ENCODE measurements at places on chromosomes 6 and 20.

GRCh38 chr20:35699957-35700624 lies 886 bp downstream of the ROMO1 start:
- no peak for DNase-seq

- DNase-seq, result no peak
Measured at GRCh38 chr20:53162251-53162835, 190.2 kb downstream of the TSHZ2 start.

DNA sequence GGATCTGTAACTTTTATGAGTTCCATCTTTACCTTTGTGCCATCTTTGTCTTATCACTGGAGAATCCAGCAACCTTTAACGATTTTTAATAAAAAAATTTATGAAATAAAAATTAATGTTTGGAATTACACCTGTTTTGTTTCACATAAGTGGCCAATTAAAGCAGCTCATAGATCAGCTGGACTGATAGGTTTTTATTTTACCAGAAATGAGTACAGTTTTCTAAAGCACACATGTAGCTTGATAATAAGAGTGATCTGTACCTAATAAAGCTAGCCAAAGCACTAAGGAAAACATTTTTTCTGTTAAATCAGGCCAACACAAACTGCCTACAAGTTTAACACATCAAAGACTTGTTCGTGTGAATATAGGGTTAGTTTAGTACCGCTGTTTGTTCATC lies 500.1 kb downstream of the CDKAL1 start:
- DNase-seq, result no peak

DNA sequence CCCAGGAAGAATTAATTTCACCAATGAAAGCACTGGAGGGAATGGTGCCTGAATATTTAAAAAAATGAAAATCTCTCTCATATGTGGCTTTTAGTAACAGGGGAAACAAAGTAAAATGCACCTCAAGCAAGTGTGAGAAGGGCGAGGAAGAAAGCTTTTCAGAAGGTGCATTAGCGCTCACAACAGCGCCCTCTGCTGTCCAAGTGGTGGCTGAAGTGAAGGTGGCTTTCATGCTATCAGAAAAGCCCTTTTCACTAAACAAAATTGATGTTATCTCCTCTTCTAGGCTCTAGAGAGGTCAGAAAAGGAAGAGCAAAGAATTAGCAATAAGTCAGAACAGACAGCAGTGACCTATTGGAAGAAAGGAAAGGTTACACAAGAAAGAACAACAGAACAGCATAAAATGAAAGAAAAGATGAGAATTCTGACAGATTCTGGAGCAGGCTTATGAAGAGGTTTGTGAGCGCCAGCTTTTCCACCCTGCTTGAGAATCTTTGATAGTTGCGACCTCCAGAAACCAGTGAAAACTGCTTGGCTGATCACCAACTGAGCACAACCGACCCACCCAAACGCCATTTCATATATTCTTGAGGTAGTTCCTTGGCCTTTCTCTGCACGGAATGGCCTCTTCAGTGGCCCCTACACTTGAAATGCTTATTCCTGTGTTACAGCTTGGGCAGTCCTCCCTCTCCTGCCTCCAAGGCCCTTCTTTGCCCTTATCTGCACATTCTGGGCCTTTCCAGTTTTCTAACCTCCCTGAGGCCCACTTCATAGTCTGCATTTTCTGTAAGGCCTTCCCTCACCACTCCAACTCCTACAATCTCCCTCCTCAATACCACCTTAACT lies 45.3 kb downstream of the SMLR1 start:
- DNase-seq, result no peak

GRCh38 chr20:10419550-10420133 lies 14.4 kb downstream of the MKKS start:
- DNase-seq, result no peak

GRCh38 chr6:110039981-110040383 lies 61.9 kb downstream of the GPR6 start:
- DNase-seq, result no peak

GRCh38 chr6:22471132-22471690 lies 98.2 kb upstream of the HDGFL1 start:
- DNase-seq, result no peak

DNA sequence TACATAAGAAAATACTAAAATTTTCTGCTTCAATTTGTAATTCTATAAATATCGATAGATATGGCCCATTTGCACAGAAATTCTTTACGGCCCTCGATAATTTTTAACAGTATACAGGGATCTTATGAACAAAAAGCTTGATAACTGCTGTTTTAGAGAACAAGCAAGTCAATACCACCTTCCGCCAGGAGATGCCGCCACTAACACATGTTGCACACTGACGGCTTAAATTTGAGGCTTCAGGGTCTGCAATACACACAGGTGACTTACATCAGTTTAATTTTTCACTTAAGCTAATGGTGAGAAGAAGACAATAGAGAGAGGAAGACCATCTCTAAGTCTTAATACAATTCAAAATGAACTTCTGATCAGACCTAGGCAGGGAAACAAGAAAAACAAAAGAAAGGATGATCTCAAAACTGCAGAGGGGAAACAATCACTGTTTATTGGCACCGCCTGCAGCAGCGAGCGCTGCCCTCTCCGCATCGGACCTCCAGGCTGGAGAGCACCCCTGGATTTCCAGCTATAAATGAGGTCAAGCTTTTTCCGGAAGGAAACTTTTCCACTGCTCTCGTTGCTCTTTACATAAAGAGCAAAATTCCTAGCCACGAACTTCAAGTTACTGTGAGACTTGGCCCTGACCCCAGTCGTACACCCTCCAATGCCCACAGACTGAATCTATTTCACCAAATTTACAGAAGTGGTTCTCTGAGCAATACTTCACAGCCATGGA lies 53.9 kb downstream of the OTOR start:
- DNase-seq, result no peak

DNA sequence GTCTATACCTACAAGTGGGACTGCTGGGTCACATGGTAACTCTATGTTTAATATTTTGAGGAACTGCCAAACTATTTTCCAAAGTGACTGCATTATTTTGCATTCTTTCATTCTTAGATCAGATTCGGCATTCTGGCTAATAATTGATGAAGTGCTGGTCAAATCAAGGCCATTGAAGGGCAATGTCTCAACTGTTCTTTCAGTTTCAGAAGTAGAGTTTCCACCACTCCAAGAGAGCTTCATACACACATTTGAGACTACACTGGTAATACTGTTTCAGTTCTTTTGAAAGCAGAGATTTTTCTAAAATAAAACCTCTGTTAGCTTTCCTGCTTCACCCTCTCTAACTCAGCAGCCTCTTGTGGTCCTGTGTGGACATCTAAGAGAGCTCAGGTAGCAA lies 154.5 kb downstream of the CFAP61 start:
- DNase-seq, result no peak

DNA sequence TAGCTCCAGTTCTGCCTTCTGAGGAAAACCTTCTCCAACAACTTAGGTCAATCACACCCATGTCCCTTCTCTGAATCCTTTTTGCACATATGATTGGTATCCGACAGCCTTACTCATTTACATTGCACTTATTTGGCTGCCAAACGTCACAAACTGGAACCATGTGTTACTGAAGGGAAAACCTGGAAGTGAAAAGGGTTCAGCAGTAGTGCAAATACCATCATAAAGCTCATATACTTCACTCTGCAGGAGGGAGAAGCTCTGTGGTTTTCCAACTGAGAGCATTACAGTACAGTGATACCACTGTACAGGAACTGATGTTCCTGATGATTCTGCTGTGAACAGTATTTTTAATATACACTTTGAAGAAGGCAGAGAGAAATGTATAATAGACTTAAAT lies 87.8 kb downstream of the SLC16A10 start:
- DNase-seq, result no peak

DNA sequence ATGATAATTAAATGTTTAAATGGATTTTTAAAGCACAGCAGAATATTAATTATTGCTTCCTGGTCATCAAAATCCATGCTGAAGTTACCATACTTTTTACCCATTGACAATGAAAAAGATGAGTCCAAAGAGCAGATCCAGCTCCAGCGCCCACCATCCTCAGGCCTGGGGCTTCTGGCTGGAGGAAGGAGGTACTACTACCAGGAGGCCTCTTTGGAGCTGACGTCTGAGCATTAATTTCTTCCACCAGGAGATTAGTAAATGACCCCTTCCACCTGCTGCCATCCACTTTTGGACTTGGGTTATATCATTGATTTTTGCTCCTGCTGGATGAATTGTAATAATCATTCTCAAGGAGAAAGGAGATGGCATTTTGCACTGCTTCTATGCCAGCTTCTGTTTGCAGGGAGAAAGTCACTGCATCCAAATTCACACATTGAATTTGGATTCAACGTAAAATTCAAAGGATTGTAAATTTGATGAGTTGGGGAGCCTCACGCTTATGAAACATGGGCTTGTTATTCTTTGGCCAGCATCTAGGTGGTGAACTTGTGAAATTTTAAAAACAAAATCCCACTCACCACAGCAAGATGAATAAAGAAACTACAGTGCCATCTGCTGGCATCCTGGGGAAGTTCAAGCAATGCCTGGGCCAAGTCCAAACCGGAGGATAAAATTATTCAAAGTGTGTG lies 121.8 kb downstream of the SASH1 start:
- DNase-seq, result peak; percentile 33

- no peak for DNase-seq
Measured at GRCh38 chr20:35839904-35840303, 68.1 kb downstream of the PHF20 start.

Data from NCI-H1048 (cell line).